ENCODE measurements at places on chromosomes 3 and 15.

DNA sequence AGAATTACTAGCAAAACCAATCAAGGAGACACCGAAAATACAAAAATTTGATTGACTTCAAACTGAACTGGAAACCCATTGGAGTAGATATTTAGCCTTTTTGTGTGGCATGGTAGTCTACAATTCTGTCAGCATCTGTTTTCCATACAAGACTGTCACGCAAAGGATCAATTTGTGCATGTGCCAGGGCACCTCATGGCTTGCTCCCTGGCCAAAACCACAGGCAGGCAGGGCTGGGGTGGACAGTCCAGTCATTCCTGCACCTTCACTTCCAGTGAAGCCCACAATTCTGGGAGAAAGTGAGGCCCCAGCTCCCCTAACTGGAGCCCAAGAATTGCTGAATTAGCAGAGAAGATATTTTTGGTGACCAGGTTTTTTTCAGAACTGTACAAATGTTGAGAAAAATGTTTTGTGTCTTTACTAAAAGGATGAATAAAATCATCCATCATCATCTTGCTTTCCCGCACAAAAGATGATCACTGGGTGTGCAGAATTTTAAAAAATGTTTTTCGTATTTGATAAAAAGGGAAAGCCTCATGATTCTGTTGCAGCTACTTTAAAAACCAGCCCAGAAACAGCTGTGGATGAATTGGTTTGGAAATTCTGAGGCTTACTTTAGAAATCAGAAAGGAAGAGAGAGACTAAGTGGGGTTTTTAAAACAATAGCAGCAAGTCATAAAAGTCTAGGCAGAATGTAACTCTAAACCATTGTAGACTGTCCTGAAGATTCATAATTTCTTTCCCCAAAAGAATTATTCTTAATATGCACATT lies 86.4 kb downstream of the PCCB start:
- peak; percentile 72 for DNase-seq

DNA sequence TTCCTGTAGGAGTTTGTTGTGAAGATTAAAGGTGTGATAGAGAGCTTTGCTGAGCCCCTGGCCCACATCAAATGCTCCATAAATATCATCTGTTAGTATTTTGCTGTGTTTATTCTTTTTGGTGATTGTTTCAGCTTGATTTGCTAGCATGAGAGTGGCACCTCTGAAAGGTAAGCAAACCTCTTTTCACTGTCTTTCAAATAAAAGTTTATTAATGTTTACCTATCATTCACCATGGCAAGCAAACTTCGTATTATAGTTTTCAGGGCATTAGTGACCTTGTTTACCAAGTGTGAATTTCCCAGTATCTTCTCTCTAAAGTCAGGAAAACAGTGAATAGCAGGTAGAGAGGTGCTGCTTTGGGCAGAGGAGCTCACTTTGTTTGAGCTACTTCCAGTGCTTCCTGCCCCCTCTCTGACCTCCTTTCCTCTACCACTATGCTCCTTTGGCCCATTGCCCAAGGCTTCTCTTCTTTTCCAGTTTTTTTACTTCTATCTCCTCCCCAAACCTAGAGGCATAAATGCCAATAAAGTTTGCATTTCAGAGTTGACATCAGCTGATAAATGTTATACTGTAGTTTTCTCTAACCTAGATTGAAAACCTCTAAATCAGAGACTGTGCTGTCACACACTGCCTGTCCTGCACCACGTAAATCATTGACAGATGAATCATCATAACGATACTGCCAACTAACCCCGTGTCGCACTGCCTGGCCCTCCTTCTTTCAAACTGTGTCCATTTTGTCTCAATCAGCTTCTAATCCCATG lies 569.0 kb downstream of the TUSC7 start:
- no peak for DNase-seq

- DNase-seq: no peak
Observed at GRCh38 chr3:10142707-10143560, 1.4 kb downstream of the VHL start.

DNA sequence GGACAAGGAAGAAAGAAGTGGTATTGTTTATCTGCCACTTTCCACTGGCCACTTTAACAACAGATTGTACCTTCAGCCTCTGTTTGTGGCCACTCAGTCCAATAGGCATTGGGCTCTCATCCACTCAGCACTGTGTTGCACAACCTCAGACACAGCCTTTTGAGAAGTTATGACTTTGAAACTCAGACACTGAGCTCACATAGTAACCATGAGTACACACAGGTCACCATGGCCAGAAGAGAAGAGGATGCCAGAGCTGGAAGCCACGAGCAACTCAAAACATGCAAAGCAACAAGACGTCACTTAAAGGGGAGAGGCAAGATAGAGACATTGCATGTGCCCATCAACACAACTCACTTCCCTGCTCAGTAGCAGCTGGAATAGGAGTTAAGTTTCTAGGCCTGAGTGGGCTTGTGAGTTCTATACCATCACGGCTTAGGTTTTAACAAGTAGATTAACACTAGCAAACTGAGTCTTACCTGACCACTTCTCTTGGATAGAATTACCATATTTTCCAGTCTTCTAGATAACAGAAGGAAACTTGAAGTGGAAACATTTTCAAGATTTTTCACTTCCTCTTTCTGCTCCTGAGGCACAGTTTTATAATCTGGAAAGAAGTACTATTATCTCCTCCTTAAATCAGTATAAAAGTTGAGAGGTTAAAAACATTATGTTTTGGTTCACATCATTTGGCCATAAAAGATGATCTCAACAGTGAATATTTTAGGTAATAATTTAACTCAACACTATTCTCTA lies 103.5 kb downstream of the IMPG2 start:
- peak; percentile 79 for DNase-seq

- peak; percentile 56 for DNase-seq
Observed at GRCh38 chr3:152595975-152596821, 238.7 kb upstream of the P2RY1 start.

GRCh38 chr3:124360563-124360962 lies 368.6 kb upstream of the ROPN1 start:
- no peak for DNase-seq

DNA sequence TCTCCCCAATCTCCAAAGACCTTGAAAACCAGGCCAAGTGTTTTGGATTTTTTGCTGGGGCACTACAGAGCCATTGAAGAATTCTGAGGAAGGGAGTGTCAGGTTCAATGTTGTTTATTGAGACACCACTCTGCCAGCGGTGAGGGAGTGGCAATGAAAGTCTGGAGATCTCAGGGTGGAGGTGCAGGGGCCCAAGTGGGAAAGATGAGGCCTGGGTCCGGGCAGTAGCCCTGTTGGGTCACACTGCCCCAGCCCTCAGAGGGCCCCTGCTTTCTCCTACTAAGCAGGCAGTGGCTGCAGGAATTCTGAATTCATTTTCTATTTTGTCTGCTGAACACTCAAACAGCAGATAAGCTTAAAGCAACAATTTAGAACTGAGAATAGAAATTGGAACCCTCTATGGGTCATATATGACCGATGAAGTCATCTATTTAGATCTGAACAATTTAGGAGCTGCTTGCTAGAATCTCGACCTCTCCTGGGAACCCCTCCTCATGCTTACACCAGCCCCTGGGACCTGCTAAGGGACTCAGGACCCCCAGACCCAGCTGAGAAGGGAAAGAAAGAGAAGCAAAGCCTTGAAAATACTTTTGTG lies 17.9 kb downstream of the HRH1 start:
- no peak for DNase-seq

DNA sequence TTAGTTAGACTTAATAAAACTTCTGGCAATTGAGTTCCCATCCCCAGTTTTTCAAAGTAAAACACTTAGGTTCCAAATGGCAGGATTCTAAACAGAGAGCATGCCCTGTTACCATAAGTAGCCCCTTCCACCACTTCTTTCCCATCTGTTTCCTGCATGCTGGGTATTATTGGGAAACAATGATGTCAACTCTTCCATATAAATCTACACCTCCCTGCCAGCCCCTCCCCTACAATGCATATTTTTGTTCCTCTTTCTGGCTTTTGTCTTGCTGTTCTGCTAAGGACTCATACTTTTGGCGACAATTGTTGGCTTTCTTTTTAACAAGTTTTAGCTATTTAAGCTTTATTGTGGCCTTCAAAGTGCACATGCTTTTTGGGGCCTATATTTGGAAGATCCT lies 11.1 kb downstream of the ARHGAP31 start:
- no peak for DNase-seq

- no peak for DNase-seq
Observed at GRCh38 chr3:40771112-40771511, 246.4 kb downstream of the ZNF621 start.

GRCh38 chr3:62604298-62604697 lies 230.9 kb upstream of the FEZF2 start:
- DNase-seq: peak; percentile 73

DNA sequence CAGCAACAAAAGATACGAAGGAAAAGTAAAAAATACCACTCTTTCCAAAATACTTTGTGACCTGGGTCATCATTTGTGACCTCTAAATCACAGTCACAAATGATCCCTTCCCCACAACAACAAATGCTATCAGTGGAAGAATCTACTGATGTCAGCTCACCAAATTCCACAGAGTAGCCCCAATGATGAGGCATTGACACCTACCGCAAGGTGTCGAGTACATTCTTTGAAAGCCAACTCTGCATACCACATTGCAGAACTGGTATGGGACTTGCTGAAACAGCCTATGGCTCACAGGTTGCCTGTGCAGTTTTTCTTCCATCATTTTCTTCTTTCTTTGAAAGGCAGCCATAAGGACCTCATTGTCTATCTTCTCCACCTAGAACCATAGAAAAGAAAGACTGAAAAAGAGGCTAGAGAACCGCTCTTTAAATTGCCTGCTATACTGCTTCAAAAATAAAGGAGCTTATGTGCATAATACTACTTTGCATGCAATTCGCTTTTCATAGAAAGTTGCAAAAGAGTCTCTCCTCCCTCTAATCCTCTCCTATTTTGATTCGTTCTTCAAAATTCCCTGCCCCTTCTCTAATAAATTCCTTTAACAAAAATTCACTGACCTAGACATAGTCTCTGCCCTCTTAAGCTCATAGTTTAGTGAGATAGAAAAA lies 21.4 kb upstream of the KPNA1 start:
- no peak for DNase-seq

DNA sequence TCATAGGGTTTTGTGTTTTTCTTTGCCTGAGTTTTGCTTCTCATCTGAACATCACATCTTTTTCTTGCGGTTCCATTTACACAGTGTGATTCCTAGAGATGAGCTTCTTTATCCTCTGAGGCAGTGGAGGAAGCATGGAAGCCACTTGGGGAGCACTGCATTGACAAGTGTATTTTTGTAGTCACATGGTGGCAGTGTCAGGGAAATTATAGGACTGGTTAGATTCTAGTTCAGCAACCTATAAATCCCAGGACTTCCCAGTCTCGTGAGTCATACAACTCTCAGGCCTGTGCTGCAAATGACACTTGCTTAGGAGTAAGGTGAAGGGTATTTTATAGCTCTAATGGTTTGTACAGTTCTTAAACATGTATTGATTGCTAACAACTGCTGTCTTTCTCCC lies 58.4 kb downstream of the RBM6 start:
- peak; percentile 24 for DNase-seq

GRCh38 chr3:2454865-2455264 lies 356.2 kb downstream of the CNTN4 start:
- no peak for DNase-seq

DNA sequence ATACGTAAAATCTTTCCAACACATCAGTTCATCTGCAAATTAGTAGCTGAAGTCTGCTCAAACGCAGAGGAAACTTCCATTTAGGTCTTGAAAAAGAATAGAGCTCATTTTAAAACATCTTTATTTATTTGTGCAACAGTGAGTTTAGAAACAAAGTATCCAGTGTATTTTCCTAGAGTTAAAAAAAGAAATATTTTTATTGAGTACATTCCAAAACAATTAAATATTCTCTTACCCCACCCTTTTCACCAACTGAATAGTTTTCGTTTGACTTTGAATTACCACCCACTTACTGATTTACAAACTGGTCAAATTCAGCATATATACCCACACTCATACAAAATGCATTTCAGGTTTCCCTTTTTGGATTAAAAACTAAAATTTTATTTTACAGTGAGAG lies 104.7 kb downstream of the ZBTB20 start:
- DNase-seq: no peak

GRCh38 chr3:196800742-196801434 lies 61.2 kb downstream of the PAK2 start:
- DNase-seq: no peak

GRCh38 chr3:157514371-157514895 lies 11.2 kb upstream of the VEPH1 start:
- DNase-seq: no peak

GRCh38 chr3:27127879-27128278 lies 241.3 kb downstream of the NEK10 start:
- no peak for DNase-seq

DNA sequence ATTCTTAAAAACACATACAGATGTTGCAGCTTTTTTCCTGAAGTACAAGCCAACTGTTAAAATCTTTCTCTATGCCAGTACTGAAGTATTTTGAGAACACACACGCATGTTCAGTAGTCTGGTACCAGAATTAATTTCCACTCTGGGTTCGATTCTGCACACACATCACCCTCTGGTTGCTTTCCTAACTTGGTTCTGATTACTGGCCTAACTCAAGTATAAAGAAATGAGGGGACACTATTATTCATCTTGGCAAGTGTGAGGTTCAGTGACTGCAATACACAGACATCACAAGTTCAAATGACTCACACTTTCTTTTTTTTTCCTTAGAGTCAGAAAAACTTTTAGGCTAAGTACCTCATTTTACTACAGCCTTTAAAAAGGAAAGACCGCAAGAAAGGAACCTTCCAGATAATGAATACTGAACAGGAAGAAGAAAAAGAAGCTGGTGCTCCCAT lies 37.4 kb upstream of the LDHAL6B start:
- DNase-seq: peak; percentile 69

DNA sequence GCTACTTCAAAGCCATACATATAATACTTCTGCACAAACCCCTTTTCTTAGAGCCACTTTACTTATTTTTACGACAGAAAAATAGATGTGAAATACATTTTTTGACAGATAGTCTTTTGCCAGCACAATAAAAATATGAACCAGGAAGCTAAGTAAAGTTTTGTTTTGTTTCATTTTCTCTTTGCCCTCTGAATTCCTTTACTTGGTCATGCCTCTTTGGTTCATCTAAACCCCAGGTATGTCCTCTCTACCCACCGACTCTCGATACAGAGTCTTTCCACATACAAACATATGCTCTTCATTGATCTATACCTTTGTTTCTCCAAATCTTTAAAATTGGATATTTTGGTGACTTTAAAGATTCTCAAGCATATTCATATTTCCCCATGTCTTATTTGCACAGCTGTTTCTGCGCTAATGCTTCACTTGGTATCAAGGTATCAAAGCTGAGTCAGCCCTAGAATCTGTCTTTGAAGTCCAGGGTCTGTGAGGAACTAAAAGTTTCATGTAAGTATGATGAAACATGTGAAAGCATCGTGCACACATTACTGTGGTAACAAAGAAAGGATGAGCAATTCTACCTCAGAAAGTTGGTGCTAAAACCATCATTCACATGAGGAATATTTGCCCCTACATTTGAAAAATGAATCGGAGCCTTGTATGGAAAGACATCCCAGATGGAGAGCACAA lies 845.4 kb downstream of the NAALADL2 start:
- no peak for DNase-seq
